ENCODE measurements at places on chromosomes 3 and 15.

DNA sequence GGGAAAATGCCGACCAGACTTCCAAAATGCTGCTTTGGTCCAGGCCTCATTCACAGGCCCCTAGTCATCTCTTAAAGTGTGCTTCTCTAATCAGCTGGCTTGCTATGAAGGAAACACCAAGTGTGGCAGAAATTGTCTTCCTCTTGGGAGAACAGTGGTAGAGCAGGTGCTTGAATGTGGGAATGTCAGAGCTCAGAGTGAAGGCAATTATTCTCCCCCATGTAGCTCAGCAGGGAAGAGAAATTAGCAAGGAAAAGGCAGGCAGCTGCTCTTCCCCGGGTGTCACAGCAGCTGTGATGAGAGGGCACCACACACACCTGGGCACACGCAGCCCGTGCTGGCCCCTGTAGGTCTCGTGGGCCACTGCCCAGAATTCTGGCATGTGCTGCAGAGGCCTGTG is 358.5 kb downstream of the WDR72 start:
- DNase-seq: no peak

- DNase-seq: no peak
These were observed 20.3 kb downstream of the BBS4 start for GRCh38 chr15:72706266-72706665.

- DNase-seq: no peak
These were observed 42.6 kb upstream of the TMCO5A start for GRCh38 chr15:37891766-37892368.

DNA sequence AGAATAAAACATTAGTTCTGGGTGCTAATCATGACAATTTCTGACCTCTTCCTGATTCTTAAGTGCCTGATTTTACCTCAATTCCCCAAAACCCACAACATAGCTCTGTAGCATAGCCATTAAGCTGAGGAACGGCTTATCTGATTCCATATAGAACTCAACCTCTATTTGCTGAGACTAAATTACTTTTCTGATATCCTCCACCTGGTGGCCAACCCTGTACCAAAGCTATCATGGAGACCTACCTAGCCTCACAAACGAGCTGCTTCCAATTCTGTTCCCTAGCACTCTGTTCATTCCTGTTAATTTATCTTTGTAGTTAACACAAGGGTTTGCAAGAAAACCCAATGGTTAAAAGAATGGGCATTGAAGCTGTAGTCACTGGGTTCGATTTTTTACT is 245.2 kb downstream of the PLOD2 start:
- DNase-seq: no peak

- no peak for DNase-seq
These were observed 150.5 kb upstream of the THBS1 start for GRCh38 chr15:39430389-39430788.

- DNase-seq: no peak
These were observed 564 bp upstream of the GRM7 start for GRCh38 chr3:6860149-6860953.

DNA sequence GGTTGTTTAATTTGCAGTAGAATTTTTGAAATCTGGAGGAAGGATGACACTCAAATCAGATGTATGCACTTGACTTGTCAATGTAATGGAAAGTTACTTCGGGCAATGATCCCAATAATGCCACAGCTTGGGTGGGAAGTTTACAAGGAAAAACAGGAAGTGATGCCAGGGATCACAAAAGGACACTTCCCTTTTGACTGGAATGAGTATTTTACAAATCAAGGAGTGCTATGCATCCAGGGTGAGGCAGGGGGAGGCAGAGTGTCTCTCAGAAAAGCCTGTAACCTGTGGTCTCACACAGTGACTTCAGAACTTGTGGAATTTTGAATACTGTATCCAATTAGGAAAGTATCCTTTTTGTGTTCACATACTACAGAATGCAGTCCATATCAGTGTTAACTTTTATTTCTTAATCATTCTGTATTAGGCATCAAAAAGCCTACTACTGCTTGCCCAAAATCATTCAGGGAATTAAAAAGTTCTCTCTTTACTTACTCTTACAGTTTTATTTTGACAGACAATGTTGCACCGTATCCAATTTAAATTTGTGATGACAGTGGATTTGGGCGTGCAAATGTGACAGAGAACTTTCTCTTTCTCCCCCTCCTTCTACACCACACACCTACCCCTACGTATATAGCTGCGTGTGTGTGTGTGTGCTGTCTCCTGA is 445.1 kb downstream of the MECOM start:
- DNase-seq: no peak

GRCh38 chr3:175176556-175176955 is 317.4 kb downstream of the NAALADL2 start:
- no peak for DNase-seq

Measured in left renal cortex interstitium (tissue), 4 donors.